WERI-Rb-1 (cell line): ENCODE measurements at places on chromosomes 6 and 20.
A peak's percentile ranks its signal among the peaks of the same experiment; 100 is the strongest.

GRCh38 chr6:154301839-154302752 lies 54.5 kb downstream of the IPCEF1 start:
- DNase-seq = no peak

DNA sequence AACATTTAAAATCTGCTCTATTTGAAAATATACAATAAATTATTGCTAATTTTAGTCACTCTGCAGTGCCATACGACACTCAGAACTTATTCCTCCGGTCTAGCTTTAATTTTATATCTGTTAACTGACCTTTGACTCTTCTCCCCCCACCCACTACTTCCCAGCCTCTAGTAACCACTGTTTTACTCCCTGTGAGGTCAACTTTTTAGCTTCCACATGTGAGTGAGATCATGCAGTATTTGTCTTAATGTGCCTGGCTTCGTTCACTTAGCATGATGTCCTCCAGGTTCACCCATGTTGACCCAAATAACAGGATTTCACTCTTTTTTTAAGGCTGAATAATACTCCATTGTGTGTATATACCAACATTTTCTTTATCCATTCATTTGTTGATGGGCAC lies 80.8 kb downstream of the RPP40 start:
- no peak for DNase-seq

DNA sequence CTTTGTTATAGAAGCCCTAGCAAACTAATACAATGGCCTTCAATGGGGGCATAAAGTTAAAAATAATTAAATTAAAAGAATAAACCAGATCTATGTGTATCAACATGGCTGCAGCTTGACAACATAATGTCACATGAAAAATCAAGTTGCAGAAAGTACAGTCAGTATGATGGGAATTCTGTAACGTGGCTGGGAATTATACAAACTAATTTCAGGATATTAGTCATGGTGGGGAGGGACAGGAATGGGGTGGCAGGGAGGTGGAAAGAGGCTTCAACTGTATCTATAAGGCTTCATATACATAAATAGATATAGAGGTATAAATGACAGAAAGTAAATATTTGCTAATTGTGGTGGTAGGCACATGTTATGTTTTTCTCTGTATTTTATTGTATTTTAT lies 107.1 kb downstream of the UNC5CL start:
- no peak for DNase-seq

DNA sequence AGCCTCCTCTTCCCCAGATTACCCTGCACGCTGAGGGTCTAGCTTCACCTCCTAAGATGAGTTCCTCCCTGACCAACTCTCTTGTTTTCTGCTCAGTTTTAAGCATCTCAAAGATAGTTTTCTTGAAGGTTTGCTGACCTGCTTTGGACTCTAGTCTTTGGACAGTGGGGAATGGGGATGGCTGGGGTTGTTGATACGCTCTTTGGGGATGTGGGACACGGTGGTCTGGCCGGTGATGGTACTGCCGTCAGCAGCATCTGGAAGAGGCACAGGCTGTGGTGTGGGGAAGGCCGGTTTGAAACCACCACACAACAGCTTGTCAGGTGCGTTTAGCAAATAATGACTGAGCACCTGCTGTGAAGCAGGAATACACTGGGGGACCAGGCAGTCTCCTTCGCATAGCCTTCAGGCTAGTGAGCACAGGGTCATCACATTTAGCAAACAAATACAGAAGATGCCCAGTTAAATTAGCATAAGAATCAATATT lies 94.1 kb downstream of the TMEM242 start:
- no peak for DNase-seq

GRCh38 chr6:41781366-41781730 lies 766 bp downstream of the PRICKLE4 start:
- DNase-seq = no peak

- no peak for DNase-seq
Observed at GRCh38 chr6:47300417-47300816, 9.3 kb downstream of the TNFRSF21 start.

DNA sequence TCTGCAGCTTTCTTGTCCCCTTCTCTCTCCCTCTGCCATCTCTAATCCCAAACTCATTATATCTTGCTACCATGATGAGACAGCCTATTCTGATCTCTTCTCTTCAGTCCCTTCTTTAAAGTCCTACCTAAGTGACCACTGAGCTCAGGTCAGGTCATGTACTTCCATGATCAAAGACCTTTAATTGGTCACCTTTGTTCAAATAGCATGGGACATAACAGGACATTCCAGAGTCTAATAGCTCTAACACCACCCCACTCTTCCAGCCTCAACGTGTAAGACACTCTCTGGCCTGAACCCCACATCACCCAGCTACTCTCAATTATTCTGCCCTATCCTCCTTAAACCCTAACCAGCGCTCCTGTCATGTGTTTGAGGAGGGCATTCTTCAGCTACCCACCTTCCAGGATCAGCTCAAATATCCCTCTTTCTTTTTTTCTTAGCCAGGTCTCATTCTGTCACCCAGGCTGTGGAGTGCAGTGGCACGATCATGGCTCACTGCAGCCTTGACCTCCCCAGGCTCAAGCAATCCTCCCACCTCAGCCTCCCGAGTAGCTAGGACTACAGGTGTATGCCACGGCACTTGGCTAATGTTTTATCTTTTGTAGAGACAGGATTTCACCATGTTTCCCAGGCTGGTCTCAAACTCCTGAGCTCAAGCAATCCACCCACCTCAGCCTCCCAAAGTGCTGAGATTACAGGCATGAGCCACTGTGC lies 2.1 kb upstream of the SMLR1 start:
- no peak for DNase-seq

GRCh38 chr6:11163932-11164331 lies 52.4 kb upstream of the ERVFRD-1 start:
- no peak for DNase-seq

DNA sequence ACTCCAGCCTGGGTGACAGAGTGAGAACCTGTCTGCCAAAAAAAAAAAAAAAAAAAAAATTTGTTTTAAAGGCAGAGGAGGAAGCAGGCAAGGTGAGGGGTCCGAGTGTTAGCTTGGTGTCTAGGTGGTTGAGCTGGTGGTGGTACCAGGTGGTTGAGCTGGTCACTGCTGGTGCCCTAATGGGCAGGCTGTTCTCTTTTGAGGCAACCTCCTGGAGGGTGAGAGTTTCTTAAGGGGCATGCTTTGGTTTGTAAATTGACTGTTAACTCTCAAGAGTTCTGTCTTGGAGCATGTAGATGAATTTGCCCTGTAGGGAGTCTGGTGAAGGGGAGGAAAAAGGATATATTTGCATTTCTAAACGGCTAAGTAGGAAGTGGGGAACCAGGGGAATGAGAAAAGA lies 52.7 kb downstream of the BANF2 start:
- no peak for DNase-seq

- no peak for DNase-seq
Observed at GRCh38 chr6:87099472-87099871, 4.6 kb upstream of the CGA start.

GRCh38 chr6:4751823-4752464 lies 24.3 kb upstream of the CDYL start:
- DNase-seq = no peak

DNA sequence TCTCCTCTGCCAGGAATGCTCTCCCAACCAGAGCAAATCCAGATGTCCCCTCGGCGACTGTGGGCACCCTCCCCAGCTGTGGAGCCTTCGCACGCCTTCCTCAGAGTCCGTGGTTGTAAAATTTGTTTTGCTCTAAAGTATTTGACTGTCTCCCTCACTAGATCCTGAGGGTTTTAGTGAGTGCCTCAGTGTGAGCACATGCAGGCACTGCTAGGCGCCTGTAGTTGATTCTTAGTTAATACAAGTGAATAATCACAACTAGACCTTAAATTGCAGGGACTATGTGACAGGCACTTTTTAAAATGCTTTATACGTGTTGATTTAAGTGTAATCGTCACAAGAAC lies 680 bp upstream of the MTCH1 start:
- no peak for DNase-seq

- peak; percentile 40 for DNase-seq
Observed at GRCh38 chr6:44003345-44004061, 123.7 kb downstream of the MRPL14 start.

DNA sequence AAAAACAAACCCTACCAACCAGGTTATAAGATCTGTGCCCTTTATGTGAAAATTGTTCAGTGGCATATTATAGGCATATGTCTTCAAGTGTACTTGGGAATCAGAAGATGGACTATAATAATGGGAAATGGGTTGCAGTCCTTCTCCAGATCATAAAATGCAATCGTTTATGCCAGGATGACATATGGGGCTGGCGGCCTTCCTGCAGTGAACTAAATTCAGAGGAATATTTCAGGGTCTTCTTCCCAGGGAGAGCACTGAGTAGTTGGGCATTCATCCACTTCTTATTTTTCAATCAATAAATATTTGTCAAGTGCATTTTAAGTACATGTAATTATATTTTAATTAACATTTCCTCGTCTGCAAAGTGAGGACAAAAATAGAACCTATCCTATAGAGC lies 176.2 kb upstream of the CNR1 start:
- no peak for DNase-seq

DNA sequence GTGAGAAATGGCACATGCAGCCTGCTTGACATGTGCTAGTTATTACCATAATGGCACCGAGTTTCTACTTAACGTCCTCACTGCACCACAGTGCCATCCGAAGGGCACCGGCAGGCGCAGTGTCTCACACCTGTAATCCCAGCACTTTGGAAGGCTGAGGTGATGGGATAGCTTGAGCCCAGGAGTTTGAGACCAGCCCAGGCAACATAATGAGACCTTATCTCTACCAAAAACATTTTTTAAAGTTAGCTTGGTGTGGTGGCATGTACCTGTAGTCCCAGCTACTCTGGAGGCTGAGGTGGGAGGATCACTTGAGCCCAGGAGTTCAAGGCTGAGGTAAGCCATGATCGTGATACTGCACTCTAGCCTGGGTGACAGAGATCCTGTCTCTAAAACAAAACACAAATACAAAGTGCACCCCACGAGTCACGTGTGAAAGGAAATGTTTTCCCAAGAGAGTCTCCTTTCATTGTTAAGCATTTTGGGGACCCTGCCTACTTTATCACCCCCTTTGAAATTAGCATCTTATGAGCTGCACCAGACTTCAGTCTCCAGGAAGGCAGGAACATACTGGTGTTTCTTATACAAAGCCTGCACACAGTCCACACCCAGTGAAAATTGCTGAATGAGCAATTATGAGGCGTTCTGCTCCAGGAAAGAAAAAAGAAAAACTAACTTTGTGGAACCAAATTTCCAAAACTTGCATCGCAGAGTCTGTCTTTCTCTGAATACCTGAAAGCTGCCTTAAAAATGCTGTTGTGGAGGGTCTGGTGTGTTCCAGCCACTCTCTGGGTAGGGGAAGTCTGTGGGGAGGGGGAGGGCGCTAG lies 47.1 kb upstream of the FOXQ1 start:
- DNase-seq = no peak

- DNase-seq = no peak
Observed at GRCh38 chr6:161207200-161207599, 66.7 kb downstream of the AGPAT4 start.

- no peak for DNase-seq
Observed at GRCh38 chr6:77587963-77588362, 64.9 kb upstream of the MEI4 start.

DNA sequence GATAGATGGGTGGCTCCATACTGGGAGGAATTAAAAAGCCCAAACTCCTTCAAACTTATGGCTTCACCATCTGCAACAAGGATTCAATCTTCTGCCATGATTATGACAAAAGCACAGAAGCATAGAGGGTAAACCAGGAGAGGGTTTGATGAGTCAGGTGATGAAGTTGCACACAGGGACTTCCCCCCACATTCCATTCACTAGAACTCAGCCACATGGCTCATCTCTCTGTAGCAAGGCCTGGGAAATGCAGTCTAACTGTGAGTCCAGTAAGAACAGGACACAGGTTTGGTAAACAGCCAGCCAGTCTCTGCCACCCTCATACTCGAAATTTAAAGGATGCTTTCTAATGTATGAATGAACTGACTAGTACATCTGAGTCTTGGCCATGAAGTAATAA lies 142.9 kb downstream of the HIVEP2 start:
- no peak for DNase-seq

DNA sequence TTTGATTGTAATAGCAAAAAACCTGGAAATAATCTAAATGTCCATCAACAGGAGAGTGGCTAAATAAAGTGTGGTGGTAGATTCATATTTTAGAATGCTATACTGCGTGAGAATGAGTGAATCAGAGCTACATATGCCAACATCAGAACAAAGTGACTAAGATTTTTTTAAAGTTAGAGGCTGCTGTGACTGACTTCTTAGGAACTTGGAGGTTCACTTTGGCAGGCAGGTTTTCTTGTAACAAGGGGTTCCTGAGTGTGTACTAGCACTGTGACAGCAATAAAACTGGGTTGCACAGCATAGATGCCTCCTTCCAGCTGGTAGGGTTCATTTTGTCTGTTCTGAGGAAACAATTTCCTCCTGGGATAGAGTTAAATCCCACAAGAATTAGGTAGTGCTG lies 75.3 kb upstream of the ENPP5 start:
- no peak for DNase-seq
